AG20443 (cell line): ENCODE measurements at places on chromosomes 6 and 20.
A peak's percentile ranks its signal among the peaks of the same experiment; 100 is the strongest.

DNA sequence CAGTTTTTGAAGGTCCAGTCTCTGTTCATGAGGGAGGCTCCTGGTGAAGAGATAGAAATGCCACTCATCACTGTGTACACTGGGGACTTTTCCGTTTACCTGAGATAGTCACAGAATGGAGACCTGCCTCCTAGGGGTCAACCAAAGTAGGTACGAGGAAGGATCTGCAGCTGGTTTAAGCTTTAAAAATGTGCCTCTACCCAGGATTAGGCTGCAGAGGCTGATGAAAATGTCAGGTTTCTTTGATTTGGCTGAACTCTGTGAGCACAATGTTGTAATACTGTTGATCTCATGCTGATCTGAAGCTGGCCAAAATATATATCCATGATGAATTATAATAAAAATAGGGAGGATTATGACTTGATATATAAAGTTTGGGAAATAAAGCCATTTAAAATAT lies 182.7 kb downstream of the ADAT2 start:
- DNase-seq = no peak

- DNase-seq = no peak
These were observed 49.6 kb upstream of the CDYL start for GRCh38 chr6:4726645-4727044.

- DNase-seq = no peak
These were observed 171.1 kb downstream of the WDR27 start for GRCh38 chr6:169530752-169531123.

- DNase-seq = no peak
These were observed 13.1 kb downstream of the FAM184A start for GRCh38 chr6:119065382-119065781.

DNA sequence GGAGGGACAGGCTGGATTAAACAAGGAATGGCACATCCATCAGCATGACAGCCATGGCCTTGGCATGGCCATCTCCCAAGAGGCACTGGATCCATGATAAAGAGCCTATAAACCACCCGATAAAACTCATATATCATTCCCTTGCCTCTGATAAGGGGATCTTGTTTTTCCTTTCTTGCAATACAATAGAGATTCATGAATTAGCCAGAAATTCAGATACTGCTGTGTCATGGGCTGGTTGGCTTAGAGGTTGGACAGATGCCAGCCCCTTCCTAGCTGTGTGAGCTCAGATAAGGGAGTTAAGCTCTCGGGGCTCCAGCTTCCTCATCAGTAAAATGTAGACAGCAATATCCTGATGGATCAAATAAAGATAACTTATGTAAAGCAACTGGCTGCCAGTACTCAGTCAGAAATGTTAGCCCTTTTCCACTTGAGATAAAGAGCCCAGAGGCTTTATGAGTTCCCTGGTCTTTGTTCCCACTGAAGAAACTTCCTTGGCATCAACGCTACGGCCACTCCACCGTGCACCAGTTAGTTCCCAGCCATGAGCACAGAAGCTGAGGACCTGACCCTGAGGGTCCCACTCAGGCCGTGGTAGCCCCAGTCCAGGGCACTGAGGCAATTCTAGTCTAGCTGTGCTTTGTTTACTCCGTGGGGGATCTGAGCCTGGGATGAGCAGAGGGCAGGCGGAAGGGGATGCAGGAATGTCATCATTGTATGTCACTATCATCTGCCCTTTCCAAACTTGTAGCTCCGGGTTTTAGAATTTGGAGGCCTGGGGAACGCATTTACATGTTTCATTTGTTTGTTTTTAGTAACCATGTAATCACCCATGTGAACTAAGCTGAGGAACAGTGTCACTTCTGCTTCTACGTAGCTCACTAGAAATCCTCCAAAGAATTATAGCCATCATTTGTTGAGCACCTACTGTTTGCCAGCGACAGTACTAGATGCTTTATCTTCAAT lies 67.2 kb upstream of the TBC1D7 start:
- peak; percentile 61 for DNase-seq

GRCh38 chr6:133964702-133965101 lies 11.7 kb downstream of the TBPL1 start:
- DNase-seq = no peak

DNA sequence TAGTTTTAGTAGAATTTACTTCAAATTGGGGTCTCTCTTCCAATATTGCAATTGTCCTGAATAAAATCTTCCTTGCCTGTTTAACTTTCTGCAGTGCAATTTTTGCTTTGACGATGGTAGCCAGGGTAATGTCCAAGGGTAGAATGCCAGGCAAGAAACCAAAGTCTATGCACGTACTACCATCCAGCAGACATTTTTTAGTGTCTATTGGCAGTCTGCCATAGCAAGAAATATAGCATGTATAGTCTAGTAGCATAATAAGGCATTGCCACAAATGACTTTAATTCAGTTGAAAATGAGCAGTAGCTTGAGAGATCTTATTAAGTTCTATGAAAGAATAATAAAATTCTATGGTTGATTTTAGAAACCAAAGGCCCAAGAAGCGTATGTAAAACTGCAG lies 62.3 kb upstream of the KCNQ5 start:
- no peak for DNase-seq

GRCh38 chr6:30513451-30513850 lies 24.1 kb downstream of the HLA-E start:
- no peak for DNase-seq

- no peak for DNase-seq
These were observed 388.3 kb downstream of the BMP2 start for GRCh38 chr20:7155794-7156193.

- peak; percentile 78 for DNase-seq
These were observed 14.2 kb downstream of the FIG4 start for GRCh38 chr6:109705258-109705657.

GRCh38 chr20:63163596-63164483 lies 52.1 kb downstream of the YTHDF1 start:
- DNase-seq = no peak

- peak; percentile 94 for DNase-seq
These were observed at the start of gene MYO6 for GRCh38 chr6:75748743-75749538. TSS of gene MYO6 (plus strand) at chr6:75749239. CDS start at chr6:75817548, 68,309 bp downstream.

DNA sequence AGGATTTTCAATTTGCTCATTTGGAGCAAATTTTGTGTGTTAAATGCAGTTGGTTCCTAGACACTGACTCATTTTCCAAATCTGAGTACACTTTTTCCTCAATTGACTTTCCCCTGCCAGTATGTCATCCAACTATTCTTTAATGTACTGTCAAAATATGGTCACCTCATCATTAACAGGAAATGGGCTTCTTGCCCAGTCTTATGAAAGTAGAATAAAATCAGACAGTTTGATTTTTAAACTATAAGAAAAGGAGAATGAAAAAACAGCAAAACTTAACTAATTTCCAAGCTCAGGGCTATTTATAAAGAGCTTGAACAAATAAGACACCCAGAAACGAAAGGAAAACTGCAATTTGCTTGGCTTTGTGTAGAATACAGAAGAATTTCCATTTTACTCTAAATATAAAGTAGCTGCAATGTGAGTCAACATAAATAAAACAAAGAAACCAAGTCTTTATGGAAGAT lies 43.7 kb upstream of the RAB23 start:
- DNase-seq = no peak

- DNase-seq = no peak
These were observed 285.6 kb downstream of the TAF4 start for GRCh38 chr20:61780066-61780465.

GRCh38 chr6:4402477-4402976 lies 267.2 kb upstream of the ECI2 start:
- peak; percentile 87 for DNase-seq

- DNase-seq = no peak
These were observed 174.6 kb downstream of the KHDC1L start for GRCh38 chr6:73050706-73051105.

GRCh38 chr6:334536-335510 lies 42.5 kb downstream of the DUSP22 start:
- no peak for DNase-seq

DNA sequence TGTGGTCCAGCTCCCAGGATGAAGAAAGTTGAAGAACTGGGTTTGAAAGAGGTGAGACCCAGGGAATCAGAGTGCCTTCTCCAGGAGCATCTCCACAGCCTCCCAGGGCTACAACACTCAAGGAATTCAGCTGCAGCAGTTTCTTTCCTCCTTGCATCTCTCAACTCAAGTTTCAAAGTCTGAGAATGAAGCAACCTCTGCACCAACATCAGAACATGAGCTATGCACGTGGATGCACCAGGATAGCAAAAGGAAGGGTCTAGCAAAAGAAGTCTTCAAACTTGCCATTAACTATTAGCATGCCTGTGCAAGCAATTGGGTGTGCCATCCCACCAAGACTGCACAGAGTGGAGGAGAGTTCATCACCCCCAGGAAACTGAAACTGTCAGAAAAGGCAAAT lies 193.9 kb downstream of the OTOR start:
- no peak for DNase-seq

DNA sequence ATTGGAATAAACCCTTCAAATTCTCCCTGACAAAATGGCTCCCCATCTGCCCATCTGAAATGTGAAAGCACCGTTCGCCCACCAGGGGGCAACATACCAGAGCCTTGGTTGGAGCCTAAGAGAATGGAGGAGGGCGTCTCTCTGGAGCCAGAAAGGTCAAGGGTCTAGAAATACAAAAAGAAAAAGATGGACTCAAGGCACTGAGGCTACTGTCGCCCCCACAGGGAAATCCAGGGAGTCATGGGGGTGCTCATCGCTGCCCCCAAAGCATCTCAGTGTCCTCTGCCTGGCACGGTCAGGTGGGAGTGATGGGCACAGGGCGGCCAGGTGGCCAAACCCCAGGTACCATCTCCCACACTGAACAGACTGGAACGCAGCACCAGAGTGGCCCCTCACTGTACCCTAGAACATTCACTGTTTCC lies 136.3 kb downstream of the ZMYND8 start:
- DNase-seq = peak; percentile 56

- DNase-seq = no peak
These were observed 136.9 kb upstream of the SUPT3H start for GRCh38 chr6:45514454-45515230.

- no peak for DNase-seq
These were observed 41.8 kb downstream of the NCOA7 start for GRCh38 chr6:125832391-125833117.

GRCh38 chr6:35179901-35180535 lies 33.7 kb upstream of the SCUBE3 start:
- DNase-seq = no peak
